NCI-H1436 (cell line): ENCODE measurements at places on chromosomes 12 and 14.

GRCh38 chr14:99378782-99379214 lies 101.9 kb downstream of the SETD3 start:
- DNase-seq, result no peak

GRCh38 chr12:3491938-3492792 lies 1.2 kb downstream of the PRMT8 start:
- DNase-seq, result no peak

GRCh38 chr12:54006559-54007220 lies 2.1 kb upstream of the HOXC8 start:
- no peak for DNase-seq

GRCh38 chr12:114397978-114398881 lies 7.7 kb downstream of the TBX5 start:
- no peak for DNase-seq

DNA sequence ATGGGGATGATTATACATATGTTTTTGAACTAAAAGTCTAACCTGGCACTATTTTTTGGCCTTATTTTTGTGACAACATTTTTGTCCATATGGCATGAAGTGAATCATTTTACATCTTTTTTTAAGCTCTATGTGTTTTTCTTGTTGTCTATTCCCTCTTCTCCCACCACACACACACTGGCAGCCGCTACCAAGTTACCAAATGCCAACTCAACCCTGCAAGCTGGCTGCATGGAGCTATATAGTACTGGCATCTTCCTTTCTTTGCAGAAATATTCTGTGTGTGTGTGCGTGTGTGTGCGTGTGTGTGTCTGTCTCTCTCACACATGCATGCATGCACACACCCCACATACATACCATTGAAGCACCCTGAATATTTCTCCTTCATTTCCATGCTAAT lies 278.9 kb upstream of the SOX5 start:
- no peak for DNase-seq

DNA sequence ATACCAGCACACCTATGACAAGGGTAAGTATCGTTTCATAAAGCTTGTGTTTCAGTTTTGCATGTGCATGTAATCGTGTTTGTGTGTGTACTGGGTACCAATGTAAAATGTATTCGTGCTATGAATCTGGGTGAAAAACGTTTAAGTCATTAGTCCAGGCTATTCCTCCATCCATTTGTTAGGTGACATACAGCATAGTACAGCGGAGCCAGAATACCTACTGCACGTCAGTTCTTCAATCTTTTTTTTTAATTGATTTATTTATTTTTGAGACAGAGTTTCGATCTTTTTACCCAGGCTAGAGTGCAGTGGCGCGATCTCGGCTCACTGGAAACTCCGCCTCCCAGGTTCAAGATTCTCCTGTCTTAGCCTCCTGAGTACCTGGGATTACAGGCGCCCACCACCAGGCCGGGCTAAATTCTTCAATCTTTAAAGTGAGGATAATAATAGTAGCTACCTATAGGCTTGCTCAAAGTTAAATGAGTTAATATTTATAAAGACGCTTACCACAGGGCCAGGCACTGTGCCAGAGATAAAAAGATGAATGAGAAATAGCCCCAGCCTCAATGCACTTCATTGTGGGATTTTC lies 661 bp upstream of the RPS26 start:
- DNase-seq, result no peak

DNA sequence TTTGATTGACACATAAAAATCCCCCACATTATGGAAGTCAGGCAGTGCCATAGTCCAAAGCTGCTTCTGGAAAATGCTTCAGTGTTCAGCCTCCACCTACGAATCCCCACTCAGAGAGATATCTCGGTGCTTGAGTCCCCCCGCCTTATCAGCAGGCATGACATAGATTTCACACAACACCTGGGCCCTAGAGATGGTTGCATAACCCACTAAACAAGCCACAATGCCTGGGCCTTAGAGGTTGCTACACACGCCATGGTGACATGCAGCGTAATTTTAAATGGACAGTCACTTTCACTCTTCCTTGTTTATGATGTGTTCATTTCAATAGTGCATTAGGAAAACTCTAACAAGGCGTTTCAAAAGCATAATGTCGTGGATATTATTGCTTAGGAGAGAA lies 38.0 kb downstream of the CCDC60 start:
- DNase-seq, result no peak

DNA sequence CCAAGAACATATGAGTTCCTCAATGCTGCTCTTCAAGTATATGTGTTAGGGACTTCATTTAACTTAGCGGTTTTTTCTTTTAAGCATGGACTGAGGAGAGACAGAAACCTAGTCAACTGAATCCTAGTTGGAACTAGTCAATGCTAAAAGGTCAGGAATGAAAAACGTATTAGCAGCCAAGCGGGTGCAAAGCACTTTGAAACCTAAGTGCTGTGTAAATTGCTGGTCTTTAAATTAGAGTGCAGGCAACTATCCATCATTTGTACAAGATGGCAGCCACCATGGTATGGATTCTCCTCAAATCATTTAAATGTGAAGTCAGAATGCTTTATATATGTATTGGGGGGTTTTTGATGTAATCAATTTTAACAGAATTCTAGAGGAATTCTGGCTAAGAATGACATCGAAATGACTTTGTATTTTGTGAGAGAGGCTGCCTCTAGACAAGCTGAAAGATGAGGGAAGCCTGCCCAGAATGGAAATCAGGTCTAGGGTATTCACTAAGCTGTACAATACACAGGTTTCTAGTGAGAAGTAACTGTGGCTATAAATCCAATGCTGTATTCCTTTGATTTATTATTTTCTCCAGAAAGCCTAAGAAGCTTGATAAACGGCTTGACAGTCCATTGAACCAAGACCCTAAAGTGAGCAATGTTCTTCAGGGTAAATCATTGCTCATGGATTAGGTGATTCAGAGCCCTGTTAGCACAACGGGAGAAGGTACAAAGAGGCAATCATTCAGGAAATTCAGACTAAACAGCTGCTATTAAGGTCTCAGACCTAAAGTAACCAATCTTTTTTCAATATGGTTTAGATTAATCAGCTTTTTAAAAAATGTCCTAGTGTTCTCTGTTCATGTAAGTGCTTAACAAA lies 198.8 kb downstream of the ANO2 start:
- no peak for DNase-seq

DNA sequence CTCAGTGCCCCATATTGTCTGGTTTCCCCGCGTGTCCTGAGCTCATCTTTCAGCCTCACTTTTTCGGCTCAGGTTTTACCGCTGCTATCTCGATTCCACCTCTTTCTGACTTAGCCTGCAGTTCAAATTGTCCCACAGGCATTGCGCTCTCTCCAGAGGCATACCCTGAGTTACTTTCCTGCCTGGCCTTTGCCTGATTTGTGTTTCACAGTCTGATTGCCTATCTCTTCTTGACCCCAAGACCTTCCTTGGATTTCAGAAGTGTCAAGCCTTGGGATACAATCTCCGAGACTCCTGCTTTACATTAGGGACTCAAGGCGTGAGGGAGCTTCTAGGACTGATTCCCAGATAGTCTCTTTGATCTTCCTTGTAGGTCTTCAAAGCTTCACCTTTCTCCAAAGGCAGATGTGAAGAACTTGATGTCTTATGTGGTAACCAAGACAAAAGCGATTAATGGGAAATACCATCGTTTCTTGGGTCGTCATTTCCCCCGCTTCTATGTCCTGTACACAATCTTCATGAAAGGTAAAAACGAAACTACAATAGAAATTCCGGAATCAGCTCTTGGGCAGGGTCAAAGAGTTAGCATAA lies 629 bp downstream of the LETMD1 start:
- DNase-seq, result no peak

DNA sequence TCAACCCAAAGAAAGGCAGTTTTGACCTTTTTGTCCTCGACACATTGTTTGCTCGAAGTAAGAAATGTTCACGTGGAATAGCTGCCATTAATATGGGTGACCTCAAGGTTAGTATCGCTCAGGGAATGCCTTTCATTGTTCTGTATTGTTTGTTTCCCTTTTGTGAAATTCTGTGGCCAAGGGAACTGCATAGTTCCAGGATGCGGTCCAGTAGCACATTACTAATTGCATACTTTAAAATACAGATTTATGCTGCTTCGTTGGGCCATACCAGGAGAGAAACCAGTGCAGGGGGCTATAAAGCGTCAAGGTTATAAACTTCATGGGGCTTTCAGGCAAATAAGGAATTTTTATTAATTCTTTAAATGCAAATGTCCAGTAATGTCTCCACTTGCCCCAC lies 73.3 kb upstream of the USP44 start:
- no peak for DNase-seq

- DNase-seq, result no peak
Observed at GRCh38 chr12:108455706-108456105, 59.4 kb upstream of the FICD start.

DNA sequence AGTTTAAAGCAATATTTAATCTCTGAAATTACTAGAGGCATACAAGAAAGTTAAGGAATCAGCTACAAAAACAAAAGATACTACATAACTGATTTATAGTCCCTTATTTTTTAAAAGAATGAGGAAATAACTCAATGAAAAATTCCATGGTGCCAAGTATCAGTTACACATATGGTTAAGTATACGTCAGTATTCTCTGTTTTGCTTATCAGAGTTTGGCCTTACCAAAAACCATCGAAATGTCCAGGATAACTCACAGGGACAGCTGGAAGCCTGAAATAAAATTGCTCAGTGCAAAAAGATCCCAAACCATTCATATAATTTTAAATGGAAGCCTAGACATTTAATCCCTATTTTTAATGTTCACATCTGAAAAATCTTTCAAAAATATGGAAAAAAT lies 3.6 kb downstream of the CFL2 start:
- DNase-seq, result no peak

DNA sequence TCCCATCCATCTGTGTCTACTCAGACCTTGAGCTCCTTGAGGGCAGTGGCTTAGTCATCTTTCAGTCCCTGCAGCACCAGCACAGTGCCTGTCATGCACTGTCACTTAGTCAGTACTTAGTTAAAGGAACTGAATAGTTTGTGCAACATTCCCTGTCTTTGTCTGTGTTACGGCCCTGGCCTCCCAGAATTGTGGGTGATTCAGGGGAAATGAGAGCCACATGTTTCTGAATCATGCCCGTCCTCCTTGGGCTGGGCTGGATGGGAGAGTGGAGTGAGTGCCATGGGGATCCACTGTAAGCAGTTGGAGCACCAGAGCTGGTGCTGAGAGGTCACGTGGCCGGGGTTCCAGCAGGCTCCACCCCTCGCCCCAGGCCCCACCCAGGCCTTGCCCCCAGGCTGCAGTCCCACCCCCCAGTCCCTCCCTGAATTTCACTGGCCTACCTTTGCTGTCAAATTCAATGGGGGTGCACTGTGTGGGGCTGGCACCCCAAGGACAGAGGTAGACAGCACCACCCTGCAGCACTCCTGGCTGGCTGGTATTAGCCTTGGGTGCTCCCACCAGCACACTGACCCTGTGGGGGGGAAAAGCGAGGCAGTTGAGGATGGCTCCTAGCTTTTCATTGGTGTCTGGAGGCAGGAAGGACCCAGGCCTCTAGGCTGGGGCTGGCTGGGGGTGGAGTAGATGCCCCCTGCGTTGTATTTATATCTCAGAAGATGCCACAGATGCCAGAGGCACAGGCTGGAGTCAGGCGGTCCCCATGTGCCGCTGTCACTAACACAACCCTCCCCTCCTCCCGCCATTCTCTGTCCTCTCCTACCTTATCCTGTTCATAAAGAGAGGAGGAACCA lies 7.5 kb downstream of the ITGA5 start:
- no peak for DNase-seq
